Natural killer cell treated with Interleukin-12 subunit alpha and Interleukin-12 subunit beta and Interleukin-15 and Interleukin-18, amount 100 ng/mL, for 72 hours (primary cell): ENCODE measurements at places on chromosomes 4 and X. TPM values are rescaled to one million over a fixed set of nuclear protein-coding genes. Genes with fewer than 3 reads are reported as not detected.

REELD1 gene
- total RNA-seq, result not detected

TLR2 gene
- total RNA-seq, result 0.42 TPM

GRCh38 chrX:106716004-106716403, 10.5 kb upstream of the RNF128 start:
- H3K4me1 ChIP-seq, result no peaks in the 10 kb centered on the region
- no peak for DNase-seq
- H3K36me3 ChIP-seq, result no peaks in the 10 kb centered on the region
- peaks cover 13% of the 10 kb centered on the region for H3K27me3 ChIP-seq
- H3K4me3 ChIP-seq, result no peak overlapping the region

- peaks cover 41% of the 10 kb centered on the region for H3K4me1 ChIP-seq
- H3K27me3 ChIP-seq, result no peaks in the 10 kb centered on the region
- no peaks in the 10 kb centered on the region for H3K36me3 ChIP-seq
- H3K27ac ChIP-seq, result no peak overlapping the region
- no peak overlapping the region for H3K4me3 ChIP-seq
- DNase-seq, result no peak
Measured at GRCh38 chr4:101321481-101322042, 25.8 kb downstream of the PPP3CA start.

JADE3 gene
- 0.43 TPM for total RNA-seq

GRCh38 chr4:103029300-103029699, 9.8 kb upstream of the SLC9B1 start:
- H3K4me1 ChIP-seq, result no peaks in the 10 kb centered on the region
- DNase-seq, result no peak
- H3K36me3 ChIP-seq, result peaks cover 5% of the 10 kb centered on the region
- no peak overlapping the region for H3K27ac ChIP-seq
